ENCODE measurements at places on chromosomes 2 and 18. TPM values are rescaled to one million over a fixed set of nuclear protein-coding genes. Genes with fewer than 3 reads are reported as not detected.

The KIAA2012 gene
- total RNA-seq: not detected

DNA sequence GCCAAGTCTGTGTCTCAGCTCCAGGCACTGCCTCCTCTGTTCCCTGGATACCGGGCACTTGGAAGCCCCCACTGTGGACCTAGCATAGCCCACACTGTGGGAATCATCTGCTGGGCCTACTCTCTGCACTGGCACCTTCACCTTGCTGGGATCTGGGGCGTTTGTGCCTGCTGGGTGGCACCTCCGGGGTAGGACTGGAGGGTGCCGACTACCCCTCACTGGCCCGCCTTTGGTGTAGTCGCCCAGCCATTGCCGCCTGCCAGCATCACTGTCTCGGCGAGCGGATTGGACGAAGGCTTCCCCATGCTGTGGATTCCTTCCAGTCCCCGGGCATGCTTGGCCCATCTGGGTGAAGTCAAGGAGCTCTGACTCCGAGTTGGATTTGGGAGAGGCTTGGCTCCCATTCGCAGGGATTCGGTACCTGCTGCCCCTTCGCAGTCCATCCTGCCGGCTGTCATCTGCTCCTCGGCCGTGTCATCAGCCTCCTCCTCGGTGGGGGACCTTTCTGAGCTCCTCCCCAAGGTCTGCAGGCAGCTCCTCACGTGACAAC is 180.6 kb upstream of the HDAC4 start:
- no peak for DNase-seq

- DNase-seq: no peak
These were observed 423.3 kb downstream of the SETBP1 start for GRCh38 chr18:45104049-45104395.

- DNase-seq: no peak
These were observed 6.8 kb upstream of the GALM start for GRCh38 chr2:38659115-38659514.

GRCh38 chr2:36538335-36538734 is 59.6 kb downstream of the FEZ2 start:
- DNase-seq: no peak

Measured in right cardiac atrium (tissue), 5 donors.